NCI-H1105 (cell line): ENCODE measurements at places on chromosomes 3 and 15.

GRCh38 chr3:187403768-187404288 lies 35.6 kb downstream of the RTP4 start:
- no peak for DNase-seq

DNA sequence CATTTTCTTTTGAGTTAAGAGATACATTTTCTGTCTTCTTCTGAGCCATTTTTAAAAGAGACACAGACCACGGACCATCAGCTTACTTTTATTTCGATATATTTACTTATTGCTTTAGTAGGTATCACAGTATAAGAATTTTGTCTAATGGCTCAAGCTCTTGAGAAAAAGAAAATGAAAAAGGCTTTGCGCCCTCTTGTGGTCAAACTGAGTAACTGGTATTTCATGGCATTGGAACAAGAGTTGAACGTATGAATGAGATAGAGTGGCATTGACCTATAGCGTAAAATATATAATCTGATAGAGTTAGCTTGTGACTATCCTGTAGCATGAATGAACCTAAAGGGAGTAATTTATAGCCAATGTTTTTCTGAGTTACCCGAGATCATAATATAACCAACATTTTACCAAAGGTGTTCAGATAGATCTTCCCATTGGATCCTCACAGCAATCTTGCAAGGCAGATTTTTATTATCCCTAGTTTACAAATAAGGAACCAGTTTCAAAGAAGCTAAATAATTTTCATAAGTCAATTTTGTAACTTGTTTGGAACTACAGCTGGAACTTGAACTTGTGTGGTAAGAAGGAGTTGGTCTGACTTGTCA lies 154.6 kb downstream of the POLR2M start:
- peak; percentile 56 for DNase-seq

GRCh38 chr15:64166102-64166890 lies 3.5 kb upstream of the PPIB start:
- DNase-seq, result no peak

- no peak for DNase-seq
These were observed 530.8 kb downstream of the DIPK2A start for GRCh38 chr3:144502402-144502801.

DNA sequence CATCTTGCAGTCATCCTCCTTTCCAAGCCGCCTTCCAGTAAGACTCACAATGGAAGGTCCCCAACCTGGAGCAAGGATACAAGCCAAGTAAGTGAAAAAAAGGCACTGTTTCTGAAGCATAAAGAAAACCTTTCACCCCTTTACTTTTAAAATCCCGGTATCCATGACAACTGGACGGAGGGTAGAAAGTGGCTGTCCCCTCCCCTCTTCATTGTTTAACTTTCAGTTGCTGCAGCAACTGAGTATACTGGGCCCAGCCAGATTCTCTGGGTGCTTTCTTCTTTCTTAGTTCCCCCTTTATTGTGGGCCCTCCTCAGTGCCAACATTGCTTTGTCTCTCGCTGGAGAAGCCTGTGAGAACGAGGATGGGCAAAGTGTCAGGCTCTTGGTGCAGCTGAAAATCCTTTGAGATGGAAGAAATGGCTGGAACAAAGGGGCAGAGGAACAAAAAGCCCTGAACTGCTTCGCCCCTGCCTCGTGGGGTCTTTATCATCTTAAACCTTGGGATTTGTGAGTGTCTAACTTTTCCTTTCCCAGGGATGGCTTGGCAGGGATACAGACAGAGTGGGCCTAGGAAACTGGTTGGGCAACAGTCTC lies 224.0 kb upstream of the RGMA start:
- DNase-seq, result no peak

GRCh38 chr15:70488002-70488605 lies 275.3 kb downstream of the UACA start:
- peak; percentile 57 for DNase-seq

DNA sequence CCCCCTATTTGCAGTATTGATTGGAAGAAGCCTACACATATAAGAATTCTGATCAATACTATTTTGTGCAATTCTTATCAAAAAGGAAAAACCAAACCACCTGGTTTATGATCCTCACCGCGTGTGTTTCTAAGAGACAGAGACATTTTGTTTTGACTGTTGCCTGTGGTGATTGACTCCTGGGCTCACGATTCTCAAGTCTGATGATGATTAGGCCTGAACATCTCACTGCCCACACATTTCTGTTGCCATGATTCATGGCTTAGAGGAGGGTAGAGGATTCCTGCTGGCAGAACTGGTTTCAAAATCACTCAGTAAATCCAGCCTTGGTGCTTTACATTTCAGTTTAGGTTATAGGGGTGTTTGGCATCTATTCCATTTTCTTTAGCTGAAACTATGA lies 88.3 kb upstream of the UBE3A start:
- DNase-seq, result no peak

DNA sequence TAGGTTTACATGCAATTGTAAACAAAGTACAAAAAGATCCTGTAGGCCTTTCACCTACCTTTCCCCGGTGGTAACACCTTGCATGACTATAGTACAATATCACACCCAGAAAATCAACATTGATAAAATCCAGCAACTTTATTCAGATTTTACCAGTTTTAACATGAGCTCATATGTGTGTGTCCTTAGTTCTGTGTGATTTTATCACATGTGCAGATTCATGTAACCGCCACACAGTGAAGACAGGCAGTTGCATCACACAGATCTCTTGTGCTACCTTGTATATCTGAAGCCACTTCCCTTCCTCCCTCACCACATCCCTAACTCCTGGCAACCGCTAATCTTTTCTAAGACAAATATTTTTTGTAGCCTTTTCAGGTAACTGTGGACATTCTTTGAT lies 183.5 kb upstream of the C2CD4B start:
- no peak for DNase-seq

DNA sequence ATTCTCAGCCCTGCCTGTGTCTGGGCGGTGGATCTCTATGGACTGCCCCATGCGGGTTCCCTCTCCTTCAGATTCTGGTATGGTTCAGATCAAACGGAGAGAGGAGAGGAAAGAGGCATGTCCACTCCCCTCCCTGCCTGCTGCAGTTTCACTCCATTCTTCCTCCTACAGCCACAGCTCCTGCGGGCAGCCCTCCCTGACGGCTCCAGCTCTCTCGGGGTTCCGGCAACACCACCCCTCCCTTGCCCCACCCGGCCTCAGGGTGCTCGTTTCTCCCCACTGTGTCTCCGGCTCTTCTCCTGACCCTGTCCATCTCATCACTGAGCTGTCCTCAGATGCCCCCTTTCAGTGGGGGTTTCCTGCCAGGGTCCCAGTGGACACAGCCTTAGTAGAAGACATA lies 13.9 kb downstream of the TRH start:
- DNase-seq, result no peak

DNA sequence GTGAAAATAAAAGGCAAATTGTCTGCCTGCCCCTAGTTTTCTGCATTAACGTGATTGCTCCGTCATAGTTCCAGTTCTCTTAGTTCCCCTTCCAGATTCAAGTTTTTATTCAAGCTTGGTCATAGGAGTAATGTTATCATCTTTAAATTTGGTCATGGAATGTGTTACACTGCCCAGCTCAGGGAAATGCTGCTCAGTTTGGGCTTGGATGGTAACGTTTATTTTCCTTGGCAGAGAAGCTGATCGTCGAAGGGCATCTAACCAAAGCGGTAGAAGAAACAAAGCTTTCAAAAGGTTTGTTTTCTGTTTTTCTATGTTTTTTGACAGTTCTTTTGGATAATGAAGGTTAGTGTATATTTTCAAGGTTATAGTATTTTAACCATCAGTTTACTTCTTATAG lies 118.4 kb upstream of the FLNB start:
- DNase-seq, result no peak

GRCh38 chr15:75895731-75896130 lies 7.9 kb upstream of the FBXO22 start:
- no peak for DNase-seq

DNA sequence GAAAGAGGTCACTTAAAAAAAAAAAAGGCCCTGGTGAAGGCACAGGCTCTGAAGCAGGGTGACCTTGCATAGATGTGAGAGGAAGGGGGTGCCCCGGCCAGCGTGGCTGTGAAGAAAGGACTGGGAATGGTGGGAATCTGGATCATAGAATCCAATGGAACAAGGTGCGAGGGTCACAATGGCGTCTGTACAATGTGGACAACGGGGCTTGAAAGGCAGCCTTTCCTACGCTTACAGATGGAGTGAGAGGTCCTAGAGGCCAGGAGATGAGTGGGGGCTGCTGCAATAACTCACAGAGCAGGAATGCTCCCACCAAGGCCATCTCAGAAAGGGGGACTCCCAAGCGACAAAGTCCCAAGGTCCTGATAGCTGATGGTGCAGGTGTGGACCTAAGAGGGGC lies 162.2 kb downstream of the ATP10A start:
- DNase-seq, result no peak

- no peak for DNase-seq
These were observed 2.3 kb upstream of the FAM43A start for GRCh38 chr3:194683380-194683779.

GRCh38 chr15:37100966-37101215 lies 542 bp upstream of the MEIS2 start:
- DNase-seq, result no peak

DNA sequence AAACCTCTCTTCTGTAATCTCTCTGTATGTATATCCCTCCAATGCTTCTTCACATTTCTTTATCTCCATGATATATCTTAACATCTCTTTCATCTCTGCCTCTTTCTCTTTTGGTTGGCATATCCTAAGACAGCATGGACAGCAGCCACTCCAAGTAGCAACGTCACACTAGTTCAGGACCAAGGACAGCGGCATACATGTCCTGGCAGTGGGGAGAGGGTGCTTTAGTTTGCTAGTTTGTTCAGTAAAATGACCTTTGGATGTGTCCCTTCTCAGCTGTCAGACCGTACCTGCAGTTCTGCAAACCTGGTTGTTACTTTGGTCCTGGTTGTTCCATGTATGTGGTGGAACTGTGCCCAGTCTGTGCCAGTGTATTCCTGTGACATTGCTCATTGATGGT lies 225.6 kb upstream of the ROPN1 start:
- DNase-seq, result no peak

GRCh38 chr3:119494597-119494996 lies 3.8 kb upstream of the TIMMDC1 start:
- no peak for DNase-seq

GRCh38 chr15:73906346-73907034 lies 19.8 kb upstream of the LOXL1 start:
- DNase-seq, result no peak
